Epithelial cell of proximal tubule (primary cell): ENCODE measurements at places on chromosomes 3 and 15. TPM values are rescaled to one million over a fixed set of nuclear protein-coding genes. Genes with fewer than 3 reads are reported as not detected.

Gene GPR62
- not detected in 2 replicates for total RNA-seq

Gene OCA2
- total RNA-seq, result 0.29 TPM in 1 of 2 replicates, not detected in the other

Gene GMNC
- total RNA-seq, result 0.14 and 1.5 TPM in 2 replicates

Gene TMED3
- 79.9 and 109 TPM in 2 replicates for total RNA-seq

Gene KIF23
- 71.5 and 87.9 TPM in 2 replicates for total RNA-seq
